ENCODE measurements at places on chromosomes 5 and 9.

GRCh38 chr5:179820127-179820482, 600 bp upstream of the SQSTM1 start:
- DNase-seq: no peak

GRCh38 chr5:109705596-109705995, 15.9 kb downstream of the MAN2A1 start:
- DNase-seq: no peak

DNA sequence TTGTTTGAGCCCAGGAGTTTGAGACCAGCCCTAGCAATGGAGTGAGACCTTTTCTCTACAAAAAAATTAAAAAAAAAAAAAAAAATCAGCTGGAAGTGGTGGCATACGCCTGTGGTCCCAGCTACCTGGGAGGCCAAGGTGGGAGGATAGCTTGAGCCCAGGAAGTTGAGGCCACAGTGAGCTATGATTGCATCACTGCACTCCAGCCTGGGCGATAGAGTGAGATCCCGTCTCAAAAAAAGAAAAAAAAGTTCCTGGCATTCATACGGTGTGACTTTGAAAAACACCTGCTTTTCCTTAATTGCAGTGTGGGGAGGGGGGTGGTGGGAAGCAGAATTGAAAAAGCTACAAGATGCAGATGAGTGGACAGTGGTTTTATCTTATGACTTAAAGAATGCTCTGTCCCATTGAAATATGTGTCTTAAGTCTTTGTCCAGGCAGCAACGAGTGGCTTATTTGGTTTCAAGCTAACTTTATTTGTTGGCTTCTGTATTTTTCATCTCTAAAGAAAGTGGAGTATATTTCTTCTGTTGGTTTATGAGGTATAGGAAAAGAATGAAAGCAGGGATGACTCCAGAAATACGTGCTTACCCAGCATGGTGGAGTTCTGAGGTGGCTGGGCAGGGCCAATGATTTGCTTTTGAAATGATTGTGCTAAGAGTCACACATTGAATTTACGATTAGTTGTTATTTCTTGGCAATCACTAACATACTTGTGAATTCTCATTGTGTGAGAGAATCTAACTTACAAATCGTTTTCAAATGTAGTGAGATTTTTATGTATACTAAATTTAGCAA, 27.8 kb downstream of the ROPN1L start:
- DNase-seq: no peak

DNA sequence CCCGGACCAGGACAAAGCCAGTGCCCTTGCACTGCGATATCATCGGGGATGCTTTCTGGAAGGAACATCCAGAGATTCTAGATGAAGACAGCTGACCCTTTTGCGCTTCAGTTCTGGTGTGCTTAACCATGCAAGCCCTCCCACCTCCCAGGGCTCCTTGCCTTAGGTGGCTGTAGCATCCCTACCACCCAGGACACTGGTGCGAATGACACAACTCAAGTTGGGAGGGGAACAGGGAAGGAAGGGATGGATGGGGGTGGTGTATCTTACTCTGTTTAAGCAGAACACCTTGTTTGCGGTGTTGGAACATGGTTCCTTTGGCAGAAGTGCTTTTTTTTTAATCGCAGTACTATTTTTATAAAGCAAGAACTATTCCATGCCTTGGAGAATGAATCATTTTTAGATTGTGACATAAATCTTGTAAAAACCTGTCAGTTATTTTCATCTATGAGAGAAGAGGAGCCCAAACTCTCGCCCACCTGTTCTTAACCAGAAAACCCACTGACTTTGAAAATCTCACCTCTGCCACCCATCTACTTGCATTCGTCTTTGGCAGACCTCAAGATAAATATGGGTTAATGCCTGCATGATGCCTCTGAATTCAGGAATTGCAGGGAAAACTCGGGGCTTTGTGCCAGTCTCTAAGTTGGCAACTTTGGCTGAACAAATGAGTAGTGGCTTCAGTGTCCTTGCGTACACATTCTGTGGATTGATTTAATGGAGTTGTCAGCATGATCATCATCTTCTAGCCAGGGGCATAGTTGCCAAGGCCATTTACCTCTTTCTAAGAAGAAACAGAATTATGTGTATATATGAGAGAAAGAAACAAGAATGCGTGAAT, 3.9 kb upstream of the LSM11 start:
- DNase-seq: no peak

Data from stimulated activated CD4-positive, alpha-beta T cell treated with anti-CD3 and anti-CD28 coated beads, Interleukin-1b, Interleukin-23, amount 100 ng/mL, for 1 hour (primary cell).